Ovary (tissue), 10 donors: ENCODE measurements at places on chromosomes 2 and 18. TPM values are rescaled to one million over a fixed set of nuclear protein-coding genes. Genes with fewer than 3 reads are reported as not detected.

- no peak for DNase-seq
Measured at GRCh38 chr2:75596784-75597183, 36.0 kb upstream of the EVA1A start.

GRCh38 chr2:29269095-29269764 lies 154.0 kb downstream of the CLIP4 start:
- no peak for DNase-seq

GRCh38 chr2:56749152-56749752 lies 565.5 kb downstream of the CCDC85A start:
- no peak for DNase-seq

- no peak for DNase-seq
Measured at GRCh38 chr2:26395394-26395793, 6.3 kb upstream of the DRC1 start.

DNA sequence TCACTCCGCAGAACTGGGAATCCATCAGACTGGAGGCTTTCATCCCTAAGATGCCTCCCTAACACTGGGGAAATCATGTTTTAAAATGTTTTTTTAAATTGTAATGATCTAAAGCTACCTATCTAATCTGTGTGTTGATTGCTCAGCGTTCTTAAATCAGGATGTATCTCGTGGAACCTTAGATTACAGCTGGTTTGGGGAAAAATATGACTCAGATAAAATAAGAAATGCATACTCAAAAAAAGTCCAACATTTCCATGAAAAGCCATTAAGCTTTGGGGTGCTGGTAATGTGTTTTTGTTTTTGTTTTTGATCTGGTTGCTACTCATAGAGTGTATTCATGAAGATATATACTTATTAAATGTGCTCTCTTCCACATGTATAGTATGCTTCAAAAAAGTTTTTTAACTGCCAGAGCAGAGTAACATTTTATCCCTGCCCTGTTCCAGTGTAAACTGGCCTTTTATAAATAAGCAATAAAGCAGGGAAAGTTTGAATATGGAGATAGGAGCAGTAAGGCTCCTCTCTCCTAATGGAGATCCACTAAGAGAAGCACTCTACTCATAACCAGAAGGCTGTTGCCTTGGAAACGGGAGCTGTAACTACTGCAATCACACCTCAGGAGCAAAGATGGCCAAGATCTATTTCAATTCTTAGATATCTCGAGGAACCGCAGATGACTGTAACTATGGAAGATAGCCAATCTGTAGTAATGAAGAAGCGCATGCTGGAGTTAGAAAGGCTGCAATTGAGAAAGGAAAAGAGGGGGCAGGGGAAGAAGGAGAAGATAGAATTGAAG lies 41.6 kb downstream of the ANKRD44 start:
- no peak for DNase-seq

- no peak for DNase-seq
Measured at GRCh38 chr2:187369471-187369870, 78.6 kb downstream of the CALCRL start.

GRCh38 chr2:121881038-121881437 lies 125.6 kb downstream of the TSN start:
- no peak for DNase-seq

DNA sequence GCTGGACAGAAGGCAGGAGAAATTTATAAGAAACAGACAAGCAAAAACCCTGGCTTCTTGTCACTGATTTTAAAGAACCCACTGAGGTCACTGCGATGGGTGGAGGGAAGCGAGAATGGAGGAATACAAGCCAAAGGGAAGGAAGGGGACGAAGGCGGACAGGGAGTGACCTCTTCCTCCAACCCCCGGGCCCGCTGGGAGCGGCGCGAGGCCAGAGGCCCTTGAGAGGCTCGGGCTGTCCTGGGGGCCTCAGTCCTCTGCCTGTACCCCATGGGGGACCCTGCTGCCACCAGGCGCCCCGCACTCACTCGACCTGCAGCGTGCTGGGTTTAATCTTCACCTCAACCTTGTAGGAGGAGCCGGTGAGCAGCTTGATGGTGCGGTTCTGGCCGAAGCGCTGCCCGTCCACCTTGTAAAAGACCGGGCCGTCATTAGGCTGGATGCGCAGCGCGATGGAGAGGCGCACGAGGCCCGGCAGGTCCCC lies 793 bp downstream of the CNRIP1 start:
- peak; percentile 39 for DNase-seq

GRCh38 chr2:66443979-66444861 lies 9.3 kb downstream of the MEIS1 start:
- DNase-seq: peak; percentile 36

Gene ACMSD
- polyA plus RNA-seq: not detected

Gene PPIG
- polyA plus RNA-seq: 36.4 TPM
